ENCODE measurements at places on chromosomes 1 and 21.

- no peak for DNase-seq
These were observed 22.3 kb upstream of the RGS16 start for GRCh38 chr1:182626527-182626926.

DNA sequence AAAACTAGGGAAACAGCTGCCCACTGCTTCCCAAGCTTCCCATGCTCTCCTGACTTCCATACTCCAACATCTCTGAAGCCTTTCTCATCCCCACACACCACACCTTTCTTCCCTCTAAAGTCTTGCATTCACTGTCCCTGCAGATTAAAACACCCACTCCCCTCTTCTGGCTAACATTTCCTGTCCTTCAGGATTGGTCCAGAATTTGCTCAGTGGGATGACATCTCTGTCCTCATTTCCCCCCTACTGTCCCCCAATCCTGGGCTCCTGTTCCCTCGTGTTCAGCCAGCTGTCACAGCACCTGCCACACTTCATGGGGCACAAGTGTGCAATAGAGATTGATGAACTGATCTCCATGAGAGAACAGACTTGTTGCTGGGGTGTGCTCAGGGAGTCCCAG is 82.7 kb downstream of the KCND3 start:
- DNase-seq: no peak

DNA sequence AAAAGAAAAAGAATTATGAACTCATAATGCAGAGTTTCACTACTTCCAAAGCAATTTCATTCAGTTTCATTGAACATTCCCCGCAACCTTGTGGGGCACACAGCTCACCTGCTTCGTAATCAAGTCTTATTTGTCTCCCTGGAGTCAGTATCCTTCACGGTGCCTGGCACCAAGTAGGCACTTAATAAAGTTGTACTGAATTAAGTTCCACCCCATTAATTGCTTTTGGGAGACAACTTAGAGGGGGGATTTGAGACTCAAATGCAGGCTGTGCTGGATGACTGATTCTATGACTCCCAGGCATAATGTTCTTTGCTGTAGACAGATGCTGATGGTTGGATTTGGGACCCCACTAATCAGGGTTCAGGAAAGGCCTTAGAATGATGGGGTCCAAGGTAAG is 6.5 kb upstream of the ID3 start:
- no peak for DNase-seq

DNA sequence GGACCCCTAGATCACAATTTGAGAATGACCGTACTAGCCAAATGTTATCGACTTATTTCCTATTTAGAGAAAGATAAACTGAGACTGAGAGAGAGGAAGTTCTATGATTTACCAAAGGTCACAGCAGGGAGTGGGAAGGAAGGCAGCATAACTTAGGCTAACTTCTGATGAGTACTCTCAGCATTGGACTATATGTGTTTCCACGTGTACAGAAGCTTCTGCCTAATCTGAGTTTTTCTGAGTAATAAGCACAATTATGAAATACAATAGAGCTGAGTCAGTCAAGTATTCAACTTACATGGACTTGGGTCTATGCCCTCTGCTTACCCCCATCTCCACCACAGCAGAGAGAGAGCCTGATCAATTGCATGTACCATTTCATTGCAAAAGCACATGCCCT is 88.1 kb upstream of the HIVEP3 start:
- DNase-seq: no peak

DNA sequence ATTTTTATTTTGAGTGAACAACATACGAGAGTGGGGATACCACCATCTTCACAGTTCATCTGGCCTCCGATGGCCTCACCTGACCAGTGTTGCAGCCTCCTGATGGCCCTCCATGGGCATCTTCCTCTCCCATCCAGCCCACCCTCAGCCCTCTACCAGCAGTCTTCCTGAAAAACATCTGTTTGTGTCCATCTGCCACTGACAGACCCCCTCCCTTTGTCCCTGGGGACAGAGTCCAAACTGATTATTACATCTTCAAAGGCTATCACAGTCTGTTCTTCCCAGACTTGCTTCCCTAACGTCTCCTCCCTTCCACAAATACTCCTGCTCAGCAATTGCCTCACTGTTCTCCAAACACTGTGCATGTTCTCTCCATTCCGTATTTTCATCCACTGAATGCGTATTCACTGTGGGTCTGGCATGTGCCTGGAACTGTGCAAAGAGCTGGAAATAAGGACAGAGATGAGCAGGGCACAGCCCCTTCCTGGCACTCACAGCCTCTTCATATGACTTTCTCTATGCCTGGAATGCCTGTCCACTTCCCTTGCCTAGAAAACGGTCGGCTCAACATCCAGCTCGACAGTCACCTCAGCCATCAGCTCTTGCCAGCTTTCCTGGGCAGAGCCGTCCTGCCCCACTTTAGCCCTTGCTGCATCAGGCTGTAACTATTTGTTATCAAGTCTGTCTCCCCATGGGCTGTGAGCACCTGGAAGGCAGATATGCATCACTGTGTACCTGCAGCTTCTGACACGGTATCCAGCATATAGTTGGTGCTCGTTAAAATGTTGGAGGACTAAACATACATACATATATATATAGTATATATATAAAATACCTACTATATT is 8.3 kb upstream of the ATF3 start:
- no peak for DNase-seq

GRCh38 chr1:202237052-202237451 is 43.5 kb downstream of the LGR6 start:
- DNase-seq: peak; percentile 12

DNA sequence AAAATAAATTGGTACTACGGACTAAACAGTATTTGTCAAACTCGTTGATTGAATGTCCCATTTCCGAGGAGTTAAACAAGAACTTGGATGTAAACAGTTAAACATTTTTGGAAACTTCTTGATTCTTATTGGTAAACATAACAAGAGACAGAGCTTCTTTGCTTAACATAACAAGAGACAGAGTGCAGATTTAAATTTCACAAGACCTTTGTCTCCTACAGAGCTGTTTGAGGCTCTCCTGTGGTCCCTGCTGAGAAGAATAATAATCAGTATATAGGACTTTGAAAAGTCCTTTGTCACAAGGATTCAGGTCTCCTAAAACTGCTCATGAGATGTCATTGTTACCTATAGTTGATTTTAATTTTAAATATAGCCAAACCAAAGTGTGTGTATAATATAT is 170.6 kb upstream of the C21orf91 start:
- DNase-seq: no peak

DNA sequence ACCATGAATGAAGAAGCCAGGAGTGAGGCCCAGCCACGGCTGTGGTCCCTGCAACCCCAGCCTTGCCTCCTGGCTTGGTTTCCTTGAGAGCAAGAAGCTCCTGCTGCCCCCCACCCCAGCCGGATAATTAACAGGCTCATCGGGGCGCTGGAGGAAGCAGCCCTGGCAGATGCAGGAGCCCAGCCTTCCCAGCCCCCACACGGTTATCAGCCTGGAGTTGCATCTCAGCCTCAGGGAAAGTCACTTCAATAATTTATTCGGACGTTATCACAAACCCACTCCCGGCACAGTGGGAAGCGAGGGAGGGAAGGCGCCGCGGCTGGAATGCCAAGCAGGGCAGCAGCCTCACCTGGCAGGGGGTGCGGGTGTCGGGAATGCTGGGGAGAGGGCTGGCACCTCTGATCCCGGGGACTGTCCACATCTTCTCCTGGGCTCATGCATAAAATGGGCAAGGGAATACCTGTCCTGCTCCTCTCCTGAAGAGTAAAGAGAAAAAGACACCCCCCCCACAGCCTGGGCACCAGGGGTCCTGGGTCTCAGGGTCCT is 43.3 kb upstream of the LRP8 start:
- no peak for DNase-seq

- DNase-seq: no peak
These were observed 2.7 kb downstream of the HNRNPU start for GRCh38 chr1:244861683-244862082.

DNA sequence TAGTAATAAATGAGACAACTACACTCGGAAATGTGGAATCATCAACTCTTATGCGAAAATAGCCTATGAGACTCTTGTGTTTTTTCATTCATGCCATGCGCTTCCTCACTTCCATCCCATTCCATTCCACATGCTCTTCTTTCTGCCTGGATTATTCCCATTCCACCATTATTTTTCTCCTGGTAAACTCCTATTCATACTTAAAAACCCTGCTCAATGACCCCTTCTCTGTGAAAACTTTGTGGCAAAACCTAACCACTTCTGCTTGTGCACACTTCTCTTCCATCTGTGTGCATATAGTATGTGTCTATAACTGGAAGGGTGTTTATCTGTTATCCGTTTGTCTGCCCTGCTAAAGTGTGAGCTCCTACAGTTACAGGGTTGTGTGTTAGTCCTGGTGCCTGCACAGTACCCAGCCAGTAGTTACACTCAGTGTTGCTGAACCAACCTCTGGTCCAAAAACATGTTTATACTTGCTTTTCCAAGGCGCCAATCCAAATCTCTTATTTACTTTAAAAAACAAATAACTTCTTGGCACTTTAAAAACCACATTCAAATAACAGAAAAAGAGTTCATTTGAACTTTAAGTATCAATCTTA is 10.7 kb downstream of the EPHX1 start:
- no peak for DNase-seq

GRCh38 chr1:16017461-16018303 is at the start of gene HSPB7:
Gene HSPB7 (minus strand): TSS chr1:16018043. CDS start chr1:16017963, 80 bp downstream.
- no peak for DNase-seq

- no peak for DNase-seq
These were observed 57.0 kb downstream of the VPS26C start for GRCh38 chr21:37210130-37210529.

GRCh38 chr21:17668479-17669140 is 55.9 kb upstream of the BTG3 start:
- DNase-seq: no peak

DNA sequence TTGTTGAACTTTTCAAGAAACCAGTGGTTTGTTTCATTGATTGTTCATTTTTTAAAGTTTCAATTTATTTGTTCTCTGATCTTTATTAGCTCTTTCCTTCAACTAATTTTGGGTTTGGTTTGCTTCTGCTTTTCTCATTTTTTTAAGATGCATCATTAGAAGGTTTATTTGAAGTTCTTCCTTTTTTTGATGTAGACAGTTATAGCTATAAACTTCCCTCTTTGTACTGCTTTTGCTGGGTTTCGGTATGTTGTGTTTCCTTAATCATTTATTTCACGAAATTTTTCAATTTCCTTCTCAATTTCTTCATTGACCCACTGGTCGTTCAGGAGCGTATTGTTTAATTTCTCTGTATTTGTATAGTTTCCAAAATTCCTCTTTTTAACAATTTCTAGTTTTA is 133.3 kb upstream of the GPR52 start:
- no peak for DNase-seq

DNA sequence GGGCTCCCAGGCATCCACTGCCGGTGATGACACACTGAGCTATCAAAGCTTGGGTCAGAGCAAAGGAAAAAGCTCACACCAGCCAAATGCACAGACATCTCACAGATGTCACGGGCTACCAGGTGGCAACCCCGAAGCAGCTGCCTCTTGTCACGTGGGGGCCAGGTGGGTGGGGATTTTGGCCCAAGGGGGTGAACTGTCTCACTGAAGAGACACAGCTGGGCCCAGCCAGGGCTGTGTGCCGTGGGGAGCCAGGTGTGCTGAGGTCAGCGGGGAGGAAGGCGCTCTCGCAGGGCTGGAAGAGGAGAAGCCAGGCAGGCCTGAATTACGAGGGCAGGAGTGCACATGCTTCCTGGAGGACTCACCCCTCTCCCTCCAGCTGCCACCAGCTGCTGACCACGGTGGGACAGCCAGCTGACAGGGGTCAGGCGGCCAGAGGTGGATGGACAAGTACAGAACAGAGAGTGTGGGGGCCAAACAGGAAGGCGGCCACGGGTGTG is 32.4 kb downstream of the KCNN3 start:
- DNase-seq: peak; percentile 17

DNA sequence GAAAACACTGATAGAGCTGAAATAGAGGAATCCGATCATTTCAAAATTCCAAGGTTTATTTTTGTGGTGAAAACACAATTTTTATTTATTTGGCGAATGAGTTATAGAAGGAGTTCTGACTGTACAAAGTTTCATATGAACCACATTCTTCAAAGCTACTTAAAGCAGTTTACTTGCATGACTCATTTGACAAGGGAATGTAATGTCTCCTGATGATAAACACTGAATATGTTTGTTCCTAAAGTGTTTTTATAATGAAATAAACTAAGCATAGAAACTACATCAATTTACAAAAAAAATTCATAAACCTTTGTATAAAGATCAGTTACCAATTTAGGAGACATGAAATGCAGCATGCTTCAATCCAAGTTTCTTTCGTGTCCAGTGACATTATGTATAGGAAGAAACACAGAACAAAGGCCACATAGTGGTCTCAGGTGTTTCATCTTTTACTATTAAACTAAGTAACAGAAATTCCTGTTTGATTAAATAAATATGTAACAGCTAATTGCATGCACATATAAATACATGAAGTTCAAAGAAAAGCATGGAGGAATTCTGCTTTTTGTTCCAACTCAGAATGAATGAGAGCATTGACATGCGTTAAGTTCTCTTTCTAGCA is 2.5 kb downstream of the PRKACB start:
- no peak for DNase-seq

- DNase-seq: no peak
These were observed 11.3 kb upstream of the IL22RA1 start for GRCh38 chr1:24154215-24154614.

- no peak for DNase-seq
These were observed 152.2 kb downstream of the HIVEP3 start for GRCh38 chr1:41766546-41766945.

Data from stimulated activated naive B cell treated with anti-CD40 and anti-IgM and Interleukin-4, amounts not matched to agents 10 μg/mL and 1 μg/mL and 100 μg/mL, for 72 hours (primary cell).